ENCODE measurements at places on chromosomes 5 and 9. TPM values are rescaled to one million over a fixed set of nuclear protein-coding genes. Genes with fewer than 3 reads are reported as not detected.
A peak's percentile ranks its signal among the peaks of the same experiment; 100 is the strongest.

Gene PTGES2
- 60.4 TPM for total RNA-seq

Gene NR2F1-AS1
- 1.9 TPM for total RNA-seq

Gene ENTPD8
- total RNA-seq, result 0.90 TPM

Gene PCDHGB3
- 1.6 TPM for total RNA-seq

Gene RLN1
- 0.39 TPM for total RNA-seq

Gene SV2C
- total RNA-seq, result 0.02 TPM

Gene GABRB2
- 0.20 TPM for total RNA-seq

Gene FRMD3
- total RNA-seq, result 0.55 TPM

Gene EPB41L4B
- total RNA-seq, result 18.9 TPM

Gene KCNIP1
- 0.24 TPM for total RNA-seq

Gene ACOT12
- not detected for total RNA-seq

Gene PDZD2
- 9.9 TPM for total RNA-seq

- no peak overlapping the region for H3K27ac ChIP-seq
- no peaks in the 10 kb centered on the region for H3K4me1 ChIP-seq
- H3K4me3 ChIP-seq, result no peak overlapping the region
- H3K36me3 ChIP-seq, result peaks cover 5% of the 10 kb centered on the region
Measured at GRCh38 chr5:106545325-106545724, 1125.4 kb downstream of the EFNA5 start.

- H3K27ac ChIP-seq, result no peak overlapping the region
- no peaks in the 10 kb centered on the region for H3K27me3 ChIP-seq
- no peak for DNase-seq
- peaks cover 40% of the 10 kb centered on the region for H3K36me3 ChIP-seq
- H3K4me3 ChIP-seq, result no peak overlapping the region
Measured at GRCh38 chr5:32135086-32135485, 39.0 kb downstream of the GOLPH3 start.

GRCh38 chr9:104746798-104747197 is 685 bp upstream of the NIPSNAP3A start:
- no peak overlapping the region for H3K27ac ChIP-seq
- peak overlapping the region; percentile 80 for H3K4me3 ChIP-seq
- H3K27me3 ChIP-seq, result no peaks in the 10 kb centered on the region
- no peak for DNase-seq
- no peaks in the 10 kb centered on the region for H3K4me1 ChIP-seq

- no peak overlapping the region for H3K4me3 ChIP-seq
- H3K27me3 ChIP-seq, result peaks cover 72% of the 10 kb centered on the region
- no peak for DNase-seq
- no peaks in the 10 kb centered on the region for H3K36me3 ChIP-seq
- H3K27ac ChIP-seq, result no peak overlapping the region
Measured at GRCh38 chr9:99826579-99826978, 4.9 kb downstream of the NR4A3 start.

DNA sequence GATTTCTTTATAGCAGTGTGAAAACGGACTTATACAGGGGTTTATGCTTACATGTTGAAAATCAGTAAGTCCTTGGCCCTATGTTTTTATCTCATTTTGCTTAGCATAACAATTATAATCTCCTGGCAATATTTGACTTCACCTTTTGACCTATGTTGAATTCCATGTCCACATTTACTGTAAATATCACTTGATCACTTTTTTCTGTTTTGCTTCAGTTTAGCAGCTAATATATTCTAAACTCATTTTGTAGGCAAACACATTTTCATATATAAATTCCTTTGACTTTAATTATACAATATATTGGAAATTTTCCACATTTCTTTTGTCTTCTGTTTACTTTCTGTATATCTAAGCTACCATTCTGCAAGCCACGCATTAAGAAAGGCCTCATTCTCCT is 674.0 kb downstream of the MAT2B start:
- no peak overlapping the region for H3K4me3 ChIP-seq
- H3K27me3 ChIP-seq, result no peaks in the 10 kb centered on the region
- no peak for DNase-seq
- H3K27ac ChIP-seq, result no peak overlapping the region

DNA sequence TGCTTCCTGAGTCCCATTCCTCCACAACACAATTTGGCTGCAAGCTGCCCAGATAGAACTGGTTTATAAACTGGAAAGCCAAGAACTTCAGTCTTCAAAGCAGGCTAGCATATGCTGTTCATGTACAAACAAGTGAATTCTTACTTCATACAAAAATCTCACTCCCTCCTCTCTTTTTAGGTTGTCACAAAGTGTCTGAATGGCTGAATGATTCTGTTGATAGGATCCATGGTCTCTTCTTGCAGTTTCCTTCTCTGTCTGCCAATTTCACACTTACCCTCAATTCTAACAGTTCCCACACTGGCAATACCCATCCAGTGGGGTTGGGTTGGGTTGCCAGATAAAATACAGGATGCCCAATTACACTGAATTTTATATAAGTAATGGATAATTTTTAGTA is 363.5 kb downstream of the DEPDC1B start:
- no peaks in the 10 kb centered on the region for H3K27me3 ChIP-seq
- no peak for DNase-seq
- no peaks in the 10 kb centered on the region for H3K36me3 ChIP-seq
- no peaks in the 10 kb centered on the region for H3K4me1 ChIP-seq

DNA sequence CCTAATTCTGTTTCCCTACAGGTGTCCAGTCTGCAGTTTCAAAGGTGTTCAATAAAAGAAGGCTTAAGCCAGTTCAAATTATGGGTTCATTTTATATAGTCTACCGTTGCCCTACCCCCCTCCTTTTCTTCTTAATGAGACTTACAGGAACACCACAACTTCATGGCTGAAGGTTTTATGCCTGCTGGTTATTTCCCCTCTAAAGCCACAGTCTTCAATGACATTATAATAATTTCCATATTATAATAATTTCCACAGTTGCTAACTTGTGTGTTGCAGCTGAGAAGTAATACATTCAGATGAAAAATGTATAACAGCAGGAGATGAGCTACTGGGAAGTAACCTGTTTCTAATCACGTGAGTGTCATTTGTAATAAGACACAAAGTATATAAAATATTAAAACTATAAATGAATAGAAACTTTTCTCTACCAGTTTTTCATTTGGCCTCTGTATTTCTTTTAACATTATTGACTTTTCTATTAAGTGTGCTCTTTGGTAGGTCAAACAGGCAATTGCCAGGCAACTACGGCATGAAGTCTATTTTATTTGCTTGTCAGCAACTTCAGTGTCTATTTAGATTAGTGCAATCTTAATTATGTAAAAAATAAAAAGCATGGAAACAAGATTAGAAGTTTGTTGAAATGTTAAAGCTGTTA is 120.5 kb upstream of the HMHB1 start:
- no peak for DNase-seq
- no peak overlapping the region for H3K4me3 ChIP-seq
- no peak overlapping the region for H3K27ac ChIP-seq

DNA sequence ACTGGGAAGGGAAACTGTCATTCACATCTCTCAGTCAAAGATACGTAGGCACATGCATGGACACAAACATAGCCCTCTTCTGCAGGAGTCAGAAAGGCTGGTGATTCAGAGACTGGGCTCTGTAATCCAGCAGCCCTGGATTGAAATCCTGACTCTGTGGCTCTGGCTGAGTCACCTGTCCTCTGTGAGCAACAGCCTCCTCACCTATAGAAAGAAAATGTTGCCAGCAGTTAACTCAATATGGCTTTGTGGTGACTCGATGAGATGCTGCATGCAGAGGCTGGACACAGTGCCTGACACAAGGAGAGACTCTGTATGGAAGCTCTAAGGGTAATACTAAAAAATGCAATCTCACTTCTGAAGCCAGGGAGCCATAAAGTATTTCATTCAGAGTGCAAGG is 23.9 kb upstream of the CDKN2AIPNL start:
- H3K4me3 ChIP-seq, result no peak overlapping the region
- no peak overlapping the region for H3K27ac ChIP-seq
- no peaks in the 10 kb centered on the region for H3K27me3 ChIP-seq
- peaks cover 2% of the 10 kb centered on the region for H3K4me1 ChIP-seq

DNA sequence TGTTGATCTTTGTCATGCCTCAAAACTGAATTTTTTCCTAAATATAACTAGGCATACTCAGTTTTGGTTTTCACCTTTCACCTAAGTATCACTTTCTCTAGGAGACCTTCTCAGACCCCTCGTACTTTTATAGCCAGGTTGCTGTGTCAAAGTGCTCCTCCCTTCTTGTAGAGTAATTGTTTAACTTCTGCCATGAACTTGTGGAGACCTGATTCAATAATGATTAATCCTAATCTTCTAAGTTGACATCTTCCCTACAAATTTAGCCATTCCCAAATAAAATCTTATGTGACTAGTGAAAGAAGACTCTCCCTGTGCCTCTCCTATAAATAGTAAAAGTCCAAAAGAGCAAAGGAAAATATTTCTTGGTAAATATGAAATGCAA is 159.8 kb downstream of the SPATA31D1 start:
- H3K36me3 ChIP-seq, result no peaks in the 10 kb centered on the region
- H3K27ac ChIP-seq, result no peak overlapping the region
- H3K27me3 ChIP-seq, result no peaks in the 10 kb centered on the region
- no peaks in the 10 kb centered on the region for H3K4me1 ChIP-seq

GRCh38 chr5:81513982-81514381 is 120.0 kb upstream of the ACOT12 start:
- no peak for DNase-seq
- H3K27me3 ChIP-seq, result no peaks in the 10 kb centered on the region
- H3K36me3 ChIP-seq, result no peaks in the 10 kb centered on the region
- no peak overlapping the region for H3K27ac ChIP-seq
- no peaks in the 10 kb centered on the region for H3K4me1 ChIP-seq

DNA sequence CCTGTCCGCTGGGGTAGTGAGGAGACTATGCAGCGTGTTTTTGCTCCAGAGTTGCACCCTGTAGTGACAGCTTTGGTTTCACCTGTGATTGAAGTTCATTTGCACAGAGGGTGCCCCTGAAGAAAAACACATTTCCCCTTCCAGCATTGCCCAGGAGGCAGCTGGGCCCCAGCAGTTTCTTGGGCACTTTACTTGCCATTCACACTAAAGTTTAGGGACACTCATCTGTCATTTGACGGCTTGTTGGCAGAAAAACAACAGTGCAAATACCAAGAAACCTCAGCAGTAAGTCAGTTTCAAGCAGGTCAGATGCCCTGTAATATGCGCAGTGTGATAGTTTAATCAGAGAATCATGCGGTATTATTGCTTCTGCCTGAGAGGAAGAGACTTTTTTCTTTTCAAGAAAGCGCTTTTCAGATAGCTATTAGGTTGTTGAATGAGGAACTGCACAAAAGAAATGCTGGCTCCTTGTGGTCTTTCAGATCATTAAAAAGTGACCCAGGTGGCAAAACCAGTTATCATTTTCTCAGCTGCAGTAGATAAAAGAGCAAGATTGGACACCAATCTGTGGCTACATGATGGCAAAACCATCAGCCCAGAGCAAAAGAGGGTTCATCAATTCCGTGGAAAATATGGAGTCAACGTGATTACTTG is 136.2 kb upstream of the PUM3 start:
- H3K4me1 ChIP-seq, result no peaks in the 10 kb centered on the region
- no peaks in the 10 kb centered on the region for H3K27me3 ChIP-seq
- H3K36me3 ChIP-seq, result no peaks in the 10 kb centered on the region
- H3K4me3 ChIP-seq, result no peak overlapping the region

GRCh38 chr5:17828681-17829080 is 194.4 kb downstream of the TAF11L14 start:
- H3K4me3 ChIP-seq, result no peak overlapping the region
- no peaks in the 10 kb centered on the region for H3K36me3 ChIP-seq
- no peaks in the 10 kb centered on the region for H3K27me3 ChIP-seq

GRCh38 chr5:151677776-151678545 is 8.8 kb downstream of the SPARC start:
- no peak for DNase-seq
- peaks cover 11% of the 10 kb centered on the region for H3K4me1 ChIP-seq
- no peak overlapping the region for H3K27ac ChIP-seq
- H3K27me3 ChIP-seq, result no peaks in the 10 kb centered on the region

DNA sequence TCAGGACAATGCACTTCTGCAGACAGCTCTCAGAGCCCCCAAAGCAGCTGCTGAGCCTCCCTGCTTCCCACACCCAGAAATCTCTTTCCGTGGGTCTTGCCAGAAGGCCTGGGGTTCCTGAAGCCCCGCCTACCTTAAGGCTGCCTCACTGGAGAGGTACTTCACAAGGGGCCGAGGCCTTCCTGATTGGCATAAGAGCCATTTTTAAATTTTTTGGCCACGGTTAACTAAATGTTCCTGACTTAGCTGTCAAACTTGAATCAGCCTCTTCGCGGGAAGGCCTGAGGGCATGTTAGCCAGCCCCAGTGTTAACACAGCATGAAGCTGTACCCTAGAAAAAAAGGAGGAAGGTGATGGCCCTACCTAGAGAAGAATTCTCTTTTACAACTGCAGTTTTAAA is 20.7 kb upstream of the EPB41L4B start:
- H3K27ac ChIP-seq, result no peak overlapping the region
- peaks cover 5% of the 10 kb centered on the region for H3K4me1 ChIP-seq
- no peak overlapping the region for H3K4me3 ChIP-seq
- no peaks in the 10 kb centered on the region for H3K27me3 ChIP-seq
- H3K36me3 ChIP-seq, result no peaks in the 10 kb centered on the region

GRCh38 chr9:124593651-124594058 is 86.5 kb upstream of the NR5A1 start:
- peak overlapping the region; percentile 89 for H3K27ac ChIP-seq
- H3K36me3 ChIP-seq, result peaks cover 1% of the 10 kb centered on the region
- peak; percentile 64 for DNase-seq
- H3K4me1 ChIP-seq, result peaks cover 25% of the 10 kb centered on the region

- no peak overlapping the region for H3K27ac ChIP-seq
- DNase-seq, result no peak
- no peaks in the 10 kb centered on the region for H3K27me3 ChIP-seq
- H3K4me1 ChIP-seq, result no peaks in the 10 kb centered on the region
- H3K4me3 ChIP-seq, result no peak overlapping the region
Measured at GRCh38 chr5:31846934-31847333, 208.0 kb downstream of the PDZD2 start.

DNA sequence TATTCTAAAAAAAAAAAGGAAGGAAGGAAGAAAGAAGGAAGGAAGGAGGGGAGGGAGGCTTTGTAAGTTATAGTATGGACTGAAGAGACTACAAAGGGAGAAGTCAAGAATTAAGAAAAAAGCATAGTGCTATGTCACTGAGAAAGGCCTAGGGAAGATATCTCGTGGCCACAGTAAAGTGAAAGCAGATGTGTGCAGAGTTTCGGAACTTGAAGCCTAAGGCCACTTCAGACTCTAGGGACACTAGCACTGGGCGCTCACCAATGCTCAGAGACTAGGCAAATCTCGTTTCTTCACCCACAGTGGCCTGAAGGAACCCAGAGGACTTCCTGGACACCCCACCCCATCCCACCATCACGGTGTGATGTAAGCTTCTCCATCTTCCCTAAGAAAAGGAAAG is 181.4 kb upstream of the TRPM3 start:
- H3K4me3 ChIP-seq, result no peak overlapping the region
- H3K36me3 ChIP-seq, result no peaks in the 10 kb centered on the region
- H3K27ac ChIP-seq, result no peak overlapping the region
- no peaks in the 10 kb centered on the region for H3K27me3 ChIP-seq

- no peak overlapping the region for H3K27ac ChIP-seq
- H3K36me3 ChIP-seq, result peaks cover 2% of the 10 kb centered on the region
- H3K27me3 ChIP-seq, result no peaks in the 10 kb centered on the region
- 0 out of 2 replicates have a peak, but pooled peaks cover 2% of the 10 kb centered on the region for H3K4me1 ChIP-seq
- no peak for DNase-seq
- H3K4me3 ChIP-seq, result no peak overlapping the region
Measured at GRCh38 chr5:128271859-128272464, 188.4 kb downstream of the SLC12A2 start.
